Activated CD4-positive, alpha-beta memory T cell treated with anti-CD3 and anti-CD28 coated beads for 36 hours (primary cell): ENCODE measurements at places on chromosomes 16 and 17. TPM values are rescaled to one million over a fixed set of nuclear protein-coding genes. Genes with fewer than 3 reads are reported as not detected.

The DBNDD1 gene
- 0.94 TPM for total RNA-seq

The TMC7 gene
- total RNA-seq: not detected

The ALOXE3 gene
- 0.12 TPM for total RNA-seq

The KRT32 gene
- not detected for total RNA-seq

The BTBD17 gene
- total RNA-seq: not detected

The DLX4 gene
- total RNA-seq: 0.87 TPM

The PIGW gene
- 11.8 TPM for total RNA-seq

The KCNJ18 gene
- total RNA-seq: not detected

The SHCBP1 gene
- 49.0 TPM for total RNA-seq

The TP53TG3 gene
- total RNA-seq: not detected

The C17orf78 gene
- not detected for total RNA-seq

The CA7 gene
- total RNA-seq: not detected

The RTN4RL1 gene
- 0.17 TPM for total RNA-seq
